ENCODE measurements at places on chromosomes 6 and 20.

DNA sequence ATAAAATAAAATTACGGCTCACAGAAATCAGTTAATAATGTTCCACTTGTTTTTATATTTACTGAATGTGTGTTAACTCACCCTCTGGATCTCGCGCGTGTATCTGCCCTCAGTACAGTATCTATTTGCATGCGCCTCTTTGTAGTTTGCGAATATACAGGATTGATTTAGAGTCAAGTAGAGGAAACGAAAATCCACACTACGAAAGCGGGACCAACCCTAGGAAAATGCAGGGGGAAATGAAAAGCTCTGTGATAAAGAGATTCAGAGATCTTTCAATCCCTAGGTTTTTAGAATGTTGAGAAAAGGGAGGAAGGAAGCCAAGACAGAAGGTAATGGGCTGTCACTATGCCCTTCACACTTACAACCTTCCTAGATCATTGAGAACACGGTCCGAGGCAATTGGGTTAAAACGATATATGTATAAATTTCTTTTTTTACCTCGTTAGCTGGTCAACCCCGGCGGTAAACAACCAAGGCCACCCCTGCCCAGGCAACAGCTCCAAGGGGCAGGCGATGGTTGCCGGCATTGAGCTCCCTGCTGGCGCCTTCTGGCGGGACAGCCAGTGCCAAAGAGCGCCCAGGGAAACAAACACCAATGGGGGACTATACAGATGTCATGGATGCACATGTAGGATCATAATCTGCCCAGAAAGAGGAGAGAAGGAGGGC, 792 bp upstream of the FUT9 start:
- DNase-seq, result no peak

GRCh38 chr6:109979033-109979921, 1.2 kb downstream of the GPR6 start:
- no peak for DNase-seq

- no peak for DNase-seq
Measured at GRCh38 chr6:151482290-151482689, 11.5 kb upstream of the CCDC170 start.

DNA sequence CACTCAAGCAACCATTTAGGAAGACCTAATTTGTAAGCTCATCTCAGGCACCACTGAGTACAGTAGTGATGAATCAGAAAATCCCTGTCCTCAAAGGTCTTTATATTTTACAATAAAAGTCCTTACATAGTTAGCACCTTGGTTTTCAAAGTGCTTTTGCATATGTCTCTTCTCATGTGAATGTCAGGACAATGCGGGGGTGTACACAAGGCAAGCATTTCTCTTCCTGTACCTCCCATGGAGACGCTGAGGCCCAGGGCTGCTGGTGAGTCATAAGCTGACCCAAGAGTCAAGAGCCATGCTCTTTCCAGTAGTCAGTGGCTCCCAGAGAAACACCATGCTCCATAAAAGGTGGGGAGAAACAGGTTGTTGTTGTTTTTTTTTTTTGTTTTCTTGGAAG, 174.0 kb downstream of the GJA10 start:
- peak; percentile 16 for DNase-seq

DNA sequence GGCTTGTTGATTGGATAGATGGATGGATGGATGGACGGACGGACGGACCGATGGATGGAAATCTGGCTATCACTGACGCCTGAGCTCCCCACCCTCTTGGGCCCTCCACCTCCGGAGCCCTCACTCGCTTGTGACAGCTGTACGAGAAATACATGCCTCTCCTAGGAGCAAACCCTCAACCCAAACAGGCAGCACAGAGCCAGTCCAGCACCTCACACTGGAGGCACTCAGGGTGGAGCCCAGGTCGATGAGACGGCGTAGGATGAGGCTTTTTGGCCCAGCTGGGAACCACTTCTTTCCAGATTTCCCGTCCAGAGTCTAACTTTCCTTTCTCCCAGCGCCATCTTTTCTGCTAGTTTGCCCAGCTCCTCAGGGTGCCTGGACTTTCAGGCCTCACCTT, 2.7 kb upstream of the LY6G5C start:
- no peak for DNase-seq

- no peak for DNase-seq
Measured at GRCh38 chr20:11222243-11222642, 548.4 kb upstream of the JAG1 start.

DNA sequence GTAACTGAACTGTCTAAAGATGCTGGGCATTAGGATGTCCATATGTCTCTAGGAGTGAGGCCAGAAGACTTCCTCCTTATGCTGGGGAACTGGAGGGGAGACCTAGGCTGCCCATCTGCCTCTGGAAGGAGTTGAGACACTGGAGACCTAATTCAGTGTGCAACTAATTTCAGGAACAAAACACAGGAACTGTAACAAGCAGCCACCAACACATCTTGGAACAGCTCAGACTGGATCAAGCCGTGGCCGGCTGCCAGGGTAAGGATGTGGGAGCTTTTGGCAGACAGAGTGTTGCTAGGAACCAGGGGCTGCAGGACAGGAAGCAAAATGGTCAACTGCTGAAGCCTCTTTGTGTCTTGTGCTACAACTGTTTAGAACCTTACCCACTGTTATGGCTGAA, 16.4 kb upstream of the MAS1 start:
- DNase-seq, result no peak

DNA sequence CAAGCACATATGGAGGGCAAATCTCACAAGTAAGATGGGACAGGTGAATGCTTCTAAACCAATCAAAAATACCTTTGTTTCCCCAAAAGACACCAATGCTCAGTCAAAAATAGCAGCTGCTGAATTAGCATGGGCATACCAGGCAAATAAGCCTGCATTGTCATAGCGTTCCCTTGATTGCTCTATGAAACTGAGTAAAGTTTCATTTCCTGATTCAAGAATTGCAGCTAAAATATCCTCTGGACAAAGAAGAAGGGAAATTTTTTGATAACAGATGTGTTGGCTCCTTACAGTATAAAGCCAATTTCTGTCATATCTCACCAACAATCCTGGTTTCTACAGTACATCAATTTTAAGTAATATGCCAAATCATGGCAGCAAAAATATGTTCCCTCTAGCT, 3.3 kb upstream of the TMEM14A start:
- DNase-seq, result no peak

- DNase-seq, result no peak
Measured at GRCh38 chr6:169905041-169905807, 153.8 kb downstream of the ERMARD start.

DNA sequence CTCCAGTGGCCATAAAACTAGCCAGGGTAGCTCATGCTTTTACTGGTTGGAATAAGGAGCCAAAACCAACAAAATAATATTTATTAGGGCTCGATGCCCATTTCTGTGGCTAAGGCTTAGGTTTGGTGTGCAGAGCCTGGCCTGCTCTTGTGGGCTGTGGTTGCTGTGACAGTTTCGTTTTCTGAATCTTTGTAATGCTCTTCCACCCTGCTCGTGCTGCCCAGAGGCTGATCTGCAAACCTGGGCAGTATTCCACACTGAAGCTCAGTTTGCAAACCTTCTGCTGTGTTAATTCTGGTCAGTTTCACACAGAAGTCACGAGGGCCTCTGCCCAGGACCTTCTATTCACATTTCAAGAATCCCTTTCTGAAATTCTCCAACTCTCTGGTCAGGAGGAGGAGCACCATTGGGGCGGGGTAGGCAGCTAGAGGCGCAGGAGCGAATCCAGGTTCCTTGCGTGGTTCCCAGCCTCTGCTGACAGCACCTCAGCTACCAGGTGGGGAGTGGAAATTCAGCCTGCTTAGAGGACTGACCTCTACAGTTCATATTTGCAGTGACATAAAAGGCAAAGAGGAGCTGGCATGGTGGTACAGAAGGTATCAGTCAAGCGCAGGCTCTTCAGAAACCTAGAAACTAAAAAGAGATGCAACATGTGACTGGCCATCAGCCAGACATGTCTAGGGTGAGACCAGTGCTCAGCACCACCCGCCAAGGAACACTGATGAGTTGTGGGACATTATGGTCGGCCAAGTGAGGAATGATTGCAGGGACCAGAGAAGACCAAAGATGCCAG, 14.3 kb upstream of the C20orf144 start:
- no peak for DNase-seq

GRCh38 chr6:11364971-11365397, 132.5 kb upstream of the NEDD9 start:
- DNase-seq, result no peak

GRCh38 chr20:59259946-59260345, 40.5 kb upstream of the EDN3 start:
- no peak for DNase-seq

DNA sequence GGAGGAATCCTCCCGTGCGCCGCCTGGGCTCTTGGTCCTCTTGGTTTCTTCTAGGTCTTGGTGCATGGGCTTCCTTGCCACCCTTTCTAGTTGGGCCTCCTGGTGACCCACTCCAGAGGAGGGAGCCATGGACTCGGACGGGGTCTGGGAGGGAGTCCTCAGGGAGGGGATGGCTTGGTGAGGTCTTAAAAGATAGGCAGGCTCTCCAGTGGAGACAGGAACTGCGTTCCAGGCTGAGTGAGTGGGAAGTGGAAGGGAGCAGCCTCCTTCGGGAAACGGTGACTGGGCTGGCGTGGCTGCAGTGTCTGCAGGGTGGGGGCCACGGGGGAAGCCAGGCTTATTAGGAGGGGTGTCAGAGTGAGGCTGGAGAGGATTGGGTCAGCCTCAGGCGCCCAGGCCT, 152.8 kb downstream of the GRM4 start:
- no peak for DNase-seq

DNA sequence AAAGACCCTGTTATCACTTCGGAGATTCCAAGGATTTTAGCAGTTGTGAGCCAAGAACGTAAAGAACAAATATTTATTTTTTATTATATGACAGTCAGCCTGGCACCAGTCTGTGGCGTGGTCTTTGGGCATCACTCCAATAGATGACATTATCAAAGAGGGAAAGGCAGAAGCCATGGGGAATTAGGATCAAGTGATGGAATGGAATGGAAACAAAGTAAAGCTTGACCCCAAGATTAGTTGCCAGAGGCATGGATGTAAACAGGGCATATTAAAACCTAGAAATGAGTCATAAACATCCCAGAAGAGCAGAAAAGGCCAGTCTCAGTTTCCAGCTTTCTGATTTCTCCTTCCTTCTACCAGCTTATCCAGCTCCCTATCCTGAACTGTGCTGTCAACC, 11.5 kb downstream of the EIF2S2 start:
- DNase-seq, result no peak

GRCh38 chr6:10196090-10196489, 218.8 kb downstream of the TFAP2A start:
- no peak for DNase-seq

DNA sequence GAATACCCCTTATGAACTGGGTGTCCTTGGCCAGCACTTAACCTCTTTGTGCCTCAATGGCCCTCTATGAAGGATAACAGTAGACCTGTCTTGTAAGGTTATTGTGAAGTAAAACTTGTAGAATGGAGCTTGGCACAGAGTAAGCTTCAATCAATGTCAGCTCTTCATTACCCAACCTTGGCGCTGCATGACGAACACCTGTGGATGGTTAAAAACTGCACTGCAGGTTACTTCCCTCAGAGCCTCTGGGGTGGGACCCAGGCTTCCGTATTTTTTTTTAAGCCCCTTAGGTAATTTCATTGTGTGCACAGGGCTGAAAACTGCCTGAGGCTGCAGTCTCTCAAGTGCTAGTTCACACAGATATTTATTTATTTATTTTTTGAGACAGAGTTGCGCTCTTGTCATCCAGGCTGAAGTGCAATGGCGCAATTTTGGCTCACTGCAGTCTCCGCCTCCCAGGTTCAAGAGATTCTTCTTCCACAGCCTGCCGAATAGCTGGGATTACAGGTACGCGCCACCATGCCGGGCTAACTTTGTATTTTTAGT, 42.8 kb upstream of the SLC23A2 start:
- no peak for DNase-seq

DNA sequence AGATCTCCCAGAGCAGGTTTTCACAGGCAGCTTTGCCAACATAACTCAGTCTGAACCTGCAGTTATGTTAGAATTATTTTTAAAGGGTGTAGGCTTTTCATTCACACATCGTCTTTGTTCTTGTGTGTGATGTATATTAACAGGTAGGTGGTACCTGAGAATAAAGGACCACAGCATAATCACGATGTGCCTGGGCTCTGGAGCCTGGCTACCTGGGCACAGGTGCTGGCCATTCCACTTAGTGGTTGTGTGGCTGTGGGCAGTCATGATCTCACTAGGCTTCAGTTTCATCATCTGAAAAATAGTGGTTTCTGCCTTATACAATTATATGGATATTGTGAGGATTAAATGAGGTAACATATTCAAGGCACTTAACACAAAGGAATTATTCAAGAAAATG, 6.4 kb downstream of the CD109 start:
- DNase-seq, result no peak

DNA sequence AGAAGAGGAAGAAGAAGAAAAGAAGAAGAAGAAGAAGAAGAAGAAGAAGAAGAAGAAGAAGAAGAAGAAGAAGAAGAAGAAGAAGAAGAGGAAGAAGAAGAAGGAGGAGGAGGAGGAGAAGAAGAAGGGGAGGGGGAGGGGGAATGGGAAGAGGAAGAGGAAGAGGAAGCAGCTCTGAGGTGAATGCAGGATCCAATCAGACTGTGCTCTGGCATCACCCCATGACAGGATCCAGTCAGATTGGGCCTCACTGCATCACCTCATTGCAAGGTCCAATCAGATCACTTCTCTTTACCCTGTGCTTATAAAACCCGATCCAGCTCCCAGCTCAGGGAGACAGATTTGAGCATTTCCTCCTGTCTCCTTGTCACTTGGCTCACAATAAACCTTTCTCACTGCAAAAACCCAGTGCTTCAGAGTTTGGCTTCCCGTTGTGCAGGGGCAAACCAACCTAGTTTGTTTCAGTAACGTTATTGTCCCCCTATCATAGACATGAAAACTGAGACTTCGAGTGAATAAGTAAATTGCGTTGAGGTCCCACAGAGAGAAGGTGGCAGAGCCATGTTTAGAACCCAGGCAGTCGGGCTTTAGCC, 28.6 kb upstream of the YWHAB start:
- DNase-seq, result no peak

GRCh38 chr20:16694161-16694560, 35.7 kb upstream of the SNRPB2 start:
- no peak for DNase-seq

DNA sequence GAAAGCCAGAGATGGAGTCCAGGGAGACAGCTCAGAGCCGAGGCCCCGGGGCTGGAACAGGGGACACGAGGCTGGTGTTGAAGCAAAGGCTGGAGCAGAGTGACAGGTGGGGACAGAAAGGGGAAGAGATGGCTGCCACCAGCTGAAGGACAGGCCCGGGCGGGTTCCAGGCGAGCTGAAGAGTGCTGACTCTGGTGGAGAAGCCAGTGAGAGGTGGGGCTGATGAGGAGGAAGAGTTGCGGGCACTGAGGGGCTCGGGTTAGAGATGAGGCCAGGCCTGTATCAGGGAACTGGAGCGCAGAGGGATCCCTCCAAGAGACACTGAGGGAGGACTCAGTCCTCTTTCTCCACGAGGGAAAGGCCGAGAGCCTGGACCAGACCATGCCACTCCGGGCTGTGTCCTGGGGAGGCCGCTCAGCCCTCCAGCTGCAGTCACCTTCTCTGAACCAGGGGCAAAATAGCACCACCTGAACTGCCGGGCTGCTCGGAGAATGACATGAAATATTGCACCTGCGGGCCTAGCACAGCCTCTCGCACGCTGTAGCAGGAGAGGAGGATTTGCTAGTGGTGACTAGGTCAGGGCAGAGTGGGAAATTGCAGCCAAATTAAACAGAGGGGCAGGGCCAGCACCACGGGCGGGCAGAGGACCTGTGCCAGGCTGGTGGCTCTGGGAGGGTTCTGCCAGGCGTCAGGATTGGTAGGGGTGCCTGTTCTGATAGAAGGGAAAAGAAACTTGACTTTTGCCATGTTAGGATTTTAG, 175.9 kb downstream of the ZDHHC14 start:
- no peak for DNase-seq

All from stimulated activated CD8-positive, alpha-beta memory T cell treated with anti-CD3 and anti-CD28 coated beads, Interleukin-7, amount 100 ng/mL, for 4 hours (primary cell).